ENCODE measurements at places on chromosomes 12 and 14. TPM values are rescaled to one million over a fixed set of nuclear protein-coding genes. Genes with fewer than 3 reads are reported as not detected.
A peak's percentile ranks its signal among the peaks of the same experiment; 100 is the strongest.

GRCh38 chr12:127260999-127261398 lies 1006.0 kb upstream of the TMEM132C start:
- H3K27ac ChIP-seq: no peak overlapping the region
- no peak for DNase-seq

DNA sequence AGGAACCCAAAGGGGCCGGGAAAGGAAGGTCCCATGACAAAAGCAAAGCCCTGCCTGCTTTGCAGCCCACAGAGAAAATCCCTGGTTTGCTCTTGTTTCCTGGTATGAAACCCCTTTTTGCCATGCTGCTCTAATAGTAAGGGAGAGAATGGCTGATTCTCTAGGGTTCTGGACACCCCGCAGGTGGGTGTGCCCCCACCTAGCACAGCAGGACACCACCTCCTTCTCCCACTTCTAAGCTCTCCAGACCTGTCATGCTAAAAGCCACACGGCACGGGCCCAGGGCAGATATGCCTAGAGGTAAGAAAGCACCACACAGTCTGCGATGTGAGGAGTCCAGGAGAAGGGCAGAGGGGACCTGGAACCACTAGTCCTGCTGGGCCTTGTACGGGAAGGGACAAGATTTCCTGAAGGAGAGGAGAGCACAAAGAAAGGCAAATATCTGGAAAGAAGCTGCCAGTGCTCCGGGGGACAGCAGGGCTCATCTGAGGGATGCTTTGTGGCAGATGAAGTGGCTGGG lies 113.3 kb downstream of the BCL11B start:
- DNase-seq: no peak
- no peaks in the 10 kb centered on the region for H3K36me3 ChIP-seq
- no peaks in the 10 kb centered on the region for H3K27me3 ChIP-seq
- H3K4me1 ChIP-seq: peaks cover 15% of the 10 kb centered on the region
- no peak overlapping the region for H3K4me3 ChIP-seq

GRCh38 chr12:32944195-32944594 lies 47.6 kb upstream of the PKP2 start:
- H3K36me3 ChIP-seq: no peaks in the 10 kb centered on the region
- no peak for DNase-seq
- no peaks in the 10 kb centered on the region for H3K4me1 ChIP-seq
- no peak overlapping the region for H3K27ac ChIP-seq
- no peaks in the 10 kb centered on the region for H3K27me3 ChIP-seq
- H3K4me3 ChIP-seq: no peak overlapping the region

- peak; percentile 14 for DNase-seq
- H3K27ac ChIP-seq: no peak overlapping the region
- no peaks in the 10 kb centered on the region for H3K27me3 ChIP-seq
- no peaks in the 10 kb centered on the region for H3K36me3 ChIP-seq
- no peaks in the 10 kb centered on the region for H3K4me1 ChIP-seq
Observed at GRCh38 chr12:102876883-102877282, 40.2 kb downstream of the PAH start.

- no peak overlapping the region for H3K4me3 ChIP-seq
- no peak for DNase-seq
- peaks cover 18% of the 10 kb centered on the region for H3K27me3 ChIP-seq
- no peak overlapping the region for H3K27ac ChIP-seq
- H3K4me1 ChIP-seq: no peaks in the 10 kb centered on the region
Observed at GRCh38 chr12:4111010-4111409, 162.6 kb upstream of the CCND2 start.

DNA sequence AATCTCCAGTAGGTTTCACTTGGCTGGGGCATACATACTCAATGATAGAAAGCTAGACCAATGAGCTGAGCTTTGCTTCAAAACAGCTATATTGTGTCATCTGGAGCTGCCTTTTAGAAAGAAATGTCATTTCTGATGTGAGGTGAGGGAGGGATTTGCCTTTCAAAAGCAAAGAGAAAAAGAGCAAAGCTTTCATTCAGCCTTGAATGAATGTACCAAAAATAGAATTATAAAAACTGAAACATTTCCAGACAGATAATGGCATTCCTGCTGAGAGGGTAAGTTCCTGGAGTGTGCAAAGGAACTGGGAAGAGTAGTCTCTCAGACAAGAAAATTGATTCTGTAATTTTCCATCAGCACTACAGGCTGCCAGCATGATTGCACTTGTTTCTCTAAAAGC lies 710.0 kb downstream of the LRFN5 start:
- peaks cover 12% of the 10 kb centered on the region for H3K4me1 ChIP-seq
- peak; percentile 90 for DNase-seq
- H3K27ac ChIP-seq: no peak overlapping the region

DNA sequence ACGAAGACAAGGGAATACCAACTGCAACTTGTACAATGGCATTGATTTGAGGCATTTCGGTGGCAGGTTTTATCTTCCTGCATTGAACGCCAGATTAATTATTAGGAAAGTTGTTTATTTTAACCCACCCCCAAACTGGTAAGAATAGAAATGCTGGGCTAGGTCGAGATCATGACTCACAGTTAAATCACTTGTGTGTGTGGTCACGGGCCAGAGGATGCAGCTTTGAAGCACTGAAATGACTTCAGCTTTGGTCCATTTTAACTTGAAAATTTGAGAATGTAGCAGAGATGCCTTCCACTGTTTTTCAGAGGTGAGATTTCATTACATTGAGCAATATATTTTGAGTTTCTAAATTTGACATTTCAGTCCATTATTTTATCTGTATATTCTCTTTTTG lies 23.6 kb upstream of the KCNH3 start:
- no peaks in the 10 kb centered on the region for H3K36me3 ChIP-seq
- no peaks in the 10 kb centered on the region for H3K27me3 ChIP-seq
- no peak overlapping the region for H3K27ac ChIP-seq
- peaks cover 13% of the 10 kb centered on the region for H3K4me1 ChIP-seq

DNA sequence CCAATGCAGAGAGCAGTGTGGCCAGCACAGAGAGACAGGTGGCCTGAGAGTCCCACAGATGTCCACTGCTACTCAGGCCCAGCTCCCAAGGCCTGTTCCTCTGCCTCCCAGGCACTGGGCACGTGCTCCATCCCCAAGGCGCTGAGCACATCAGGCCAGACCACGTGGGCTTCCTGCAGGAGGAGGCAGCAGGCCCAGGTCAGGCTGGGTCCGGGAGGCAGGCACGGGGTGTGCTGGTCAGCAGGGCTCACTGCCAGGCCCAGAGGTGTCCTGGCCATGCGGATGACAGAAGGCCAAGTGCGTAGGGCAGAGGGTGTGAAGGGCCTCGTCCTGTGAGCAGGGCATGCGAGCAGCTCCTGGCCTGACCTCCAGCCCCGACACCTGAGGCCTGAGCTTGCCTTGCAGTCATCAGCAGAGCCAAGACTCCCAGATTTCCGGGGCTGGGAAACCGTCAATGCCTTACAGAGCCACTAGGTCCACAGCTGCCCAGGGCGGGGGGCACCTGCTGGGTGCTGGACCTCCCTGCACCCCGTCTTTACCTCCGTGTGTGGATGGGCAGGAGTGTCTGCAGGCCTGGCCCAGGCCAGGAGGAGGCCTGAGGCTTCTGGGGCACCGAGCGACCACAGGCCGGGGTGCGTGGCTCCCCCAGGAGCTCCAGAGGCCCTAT lies 14.9 kb downstream of the TRMT61A start:
- H3K4me1 ChIP-seq: peaks cover 40% of the 10 kb centered on the region
- H3K27me3 ChIP-seq: no peaks in the 10 kb centered on the region
- DNase-seq: no peak
- H3K4me3 ChIP-seq: no peak overlapping the region
- peak overlapping the region; percentile 52 for H3K27ac ChIP-seq

- H3K4me1 ChIP-seq: no peaks in the 10 kb centered on the region
- peak; percentile 56 for DNase-seq
- no peaks in the 10 kb centered on the region for H3K36me3 ChIP-seq
- H3K4me3 ChIP-seq: no peak overlapping the region
- H3K27me3 ChIP-seq: no peaks in the 10 kb centered on the region
- no peak overlapping the region for H3K27ac ChIP-seq
Observed at GRCh38 chr14:26917086-26917485, 319.3 kb upstream of the NOVA1 start.

- no peak for DNase-seq
- H3K27me3 ChIP-seq: peaks cover 17% of the 10 kb centered on the region
- no peak overlapping the region for H3K27ac ChIP-seq
- no peaks in the 10 kb centered on the region for H3K4me1 ChIP-seq
- no peaks in the 10 kb centered on the region for H3K36me3 ChIP-seq
Observed at GRCh38 chr12:97713270-97713669, 250.7 kb downstream of the RMST start.

DNA sequence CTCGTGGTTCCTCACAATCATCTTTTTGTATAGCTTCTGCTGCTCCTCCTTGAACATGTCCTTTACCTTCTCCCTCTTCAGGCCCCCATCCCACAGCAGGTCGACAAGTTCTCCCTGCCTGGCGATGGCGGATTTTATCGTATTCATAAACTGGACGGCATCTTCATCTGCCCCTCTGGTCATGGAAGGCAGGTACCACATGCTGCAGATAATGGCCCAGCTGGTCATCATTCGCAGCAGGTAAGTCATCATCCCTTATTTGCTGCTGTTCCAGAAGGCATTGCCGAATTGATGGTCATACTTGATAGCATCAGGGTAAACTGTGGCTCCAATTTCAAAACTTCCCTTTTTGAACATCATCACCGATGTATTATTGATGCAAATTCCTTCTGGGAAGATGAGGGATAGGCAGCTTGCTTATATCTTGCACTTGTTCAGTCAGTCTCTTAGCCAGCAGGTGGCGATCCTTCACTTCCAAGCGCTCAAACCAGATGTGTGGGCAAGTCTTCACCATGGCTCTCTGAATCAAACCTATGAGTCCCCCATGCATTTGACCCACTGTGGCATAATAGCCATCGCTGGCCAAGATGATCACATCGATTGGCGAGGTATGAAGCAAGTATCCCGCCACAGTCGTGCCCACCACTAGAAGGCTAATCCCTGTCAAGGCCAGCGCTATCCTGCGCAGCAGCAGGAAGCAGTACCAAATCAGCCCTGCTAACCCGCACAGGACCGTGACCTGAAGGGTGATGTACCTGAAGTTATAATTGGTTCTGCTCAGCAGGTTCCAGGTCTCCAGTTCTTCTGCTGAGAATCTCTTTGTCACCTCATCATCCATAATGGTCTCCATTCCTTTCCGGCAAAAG lies 381.5 kb upstream of the STXBP6 start:
- H3K27ac ChIP-seq: no peak overlapping the region
- no peaks in the 10 kb centered on the region for H3K36me3 ChIP-seq
- H3K4me3 ChIP-seq: no peak overlapping the region
- no peaks in the 10 kb centered on the region for H3K4me1 ChIP-seq
- peak; percentile 73 for DNase-seq
- H3K27me3 ChIP-seq: no peaks in the 10 kb centered on the region

DNA sequence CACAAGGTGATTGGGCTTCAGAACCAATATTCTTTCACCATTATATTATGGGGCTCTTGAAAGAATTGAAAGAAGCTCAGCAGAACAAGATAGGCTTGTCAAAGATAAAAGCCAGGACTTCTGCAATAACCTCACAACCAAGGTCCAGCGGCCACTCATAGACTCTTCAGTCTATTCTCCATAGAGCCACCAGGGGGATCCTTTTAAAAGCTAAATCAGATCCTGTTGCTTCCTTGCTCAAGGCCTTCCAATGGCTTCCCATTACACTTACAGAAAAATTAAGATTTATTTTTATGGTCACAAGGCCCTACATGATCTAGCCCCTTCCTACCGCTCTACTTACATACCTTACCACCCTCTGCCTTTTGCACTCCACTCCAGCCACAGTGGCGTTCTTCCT lies 169.6 kb downstream of the C12orf42 start:
- no peaks in the 10 kb centered on the region for H3K4me1 ChIP-seq
- H3K27ac ChIP-seq: no peak overlapping the region
- peak; percentile 26 for DNase-seq
- no peaks in the 10 kb centered on the region for H3K36me3 ChIP-seq
- no peak overlapping the region for H3K4me3 ChIP-seq

GRCh38 chr12:57940052-57940914 lies 1.1 kb upstream of the ATP23 start:
- no peak for DNase-seq
- no peaks in the 10 kb centered on the region for H3K36me3 ChIP-seq
- no peak overlapping the region for H3K27ac ChIP-seq

- H3K27ac ChIP-seq: no peak overlapping the region
- no peaks in the 10 kb centered on the region for H3K4me1 ChIP-seq
- H3K36me3 ChIP-seq: peaks cover 1% of the 10 kb centered on the region
- no peak for DNase-seq
- H3K4me3 ChIP-seq: no peak overlapping the region
- H3K27me3 ChIP-seq: no peaks in the 10 kb centered on the region
Observed at GRCh38 chr12:57164966-57165625, 17.7 kb upstream of the LRP1-AS start.

GRCh38 chr14:21220874-21221477 lies 48.3 kb downstream of the HNRNPC start:
- H3K27ac ChIP-seq: peak overlapping the region; percentile 19
- peaks cover 96% of the 10 kb centered on the region for H3K36me3 ChIP-seq
- peaks cover 21% of the 10 kb centered on the region for H3K4me1 ChIP-seq
- DNase-seq: no peak

- H3K36me3 ChIP-seq: no peaks in the 10 kb centered on the region
- no peak overlapping the region for H3K4me3 ChIP-seq
- peak; percentile 47 for DNase-seq
- no peaks in the 10 kb centered on the region for H3K27me3 ChIP-seq
- H3K4me1 ChIP-seq: peaks cover 33% of the 10 kb centered on the region
Observed at GRCh38 chr14:52840877-52841276, 49.5 kb upstream of the GNPNAT1 start.

DNA sequence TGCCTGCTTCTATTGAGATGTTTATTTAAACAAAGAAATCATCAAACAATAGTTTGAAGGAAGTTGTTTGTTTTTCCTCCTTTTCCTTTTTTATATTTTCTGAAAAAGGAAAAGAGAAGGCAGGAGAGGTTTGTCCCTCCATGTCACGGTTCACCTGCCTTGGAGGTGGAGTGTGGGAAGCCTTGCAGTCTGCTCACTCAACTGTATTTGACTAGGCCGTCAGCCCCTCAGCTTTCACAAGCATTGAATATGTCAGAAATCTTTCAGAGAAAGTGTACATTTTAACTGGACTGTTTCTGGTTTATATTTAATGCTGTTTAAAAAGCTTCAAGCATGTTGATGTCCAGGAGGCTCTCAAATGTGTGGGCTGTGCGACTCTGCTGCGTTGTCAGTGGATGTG lies 370.4 kb downstream of the NPAS3 start:
- no peaks in the 10 kb centered on the region for H3K27me3 ChIP-seq
- H3K27ac ChIP-seq: no peak overlapping the region
- peaks cover 51% of the 10 kb centered on the region for H3K4me1 ChIP-seq
- DNase-seq: no peak
- no peaks in the 10 kb centered on the region for H3K36me3 ChIP-seq
- no peak overlapping the region for H3K4me3 ChIP-seq

- H3K27me3 ChIP-seq: peaks cover 9% of the 10 kb centered on the region
- H3K27ac ChIP-seq: no peak overlapping the region
- H3K36me3 ChIP-seq: no peaks in the 10 kb centered on the region
- H3K4me1 ChIP-seq: no peaks in the 10 kb centered on the region
- H3K4me3 ChIP-seq: peak overlapping the region; percentile 57
Observed at GRCh38 chr12:39145175-39145999, 240.0 kb upstream of the CPNE8 start.

- no peaks in the 10 kb centered on the region for H3K4me1 ChIP-seq
- peak; percentile 66 for DNase-seq
- no peak overlapping the region for H3K27ac ChIP-seq
- no peak overlapping the region for H3K4me3 ChIP-seq
Observed at GRCh38 chr12:85057370-85057963, 21.3 kb downstream of the LRRIQ1 start.

Gene HRK
- 0.37 TPM for total RNA-seq

Gene GUCY2C
- total RNA-seq: not detected

Gene ACTR6
- total RNA-seq: 36.0 TPM

Gene SAMD4A
- total RNA-seq: 19.8 TPM

Gene MYF6
- total RNA-seq: not detected

All from A673 (cell line).